ENCODE measurements at places on chromosomes 7 and 10. TPM values are rescaled to one million over a fixed set of nuclear protein-coding genes. Genes with fewer than 3 reads are reported as not detected.

The EBF3 gene
- total RNA-seq, result 2.9 TPM

DNA sequence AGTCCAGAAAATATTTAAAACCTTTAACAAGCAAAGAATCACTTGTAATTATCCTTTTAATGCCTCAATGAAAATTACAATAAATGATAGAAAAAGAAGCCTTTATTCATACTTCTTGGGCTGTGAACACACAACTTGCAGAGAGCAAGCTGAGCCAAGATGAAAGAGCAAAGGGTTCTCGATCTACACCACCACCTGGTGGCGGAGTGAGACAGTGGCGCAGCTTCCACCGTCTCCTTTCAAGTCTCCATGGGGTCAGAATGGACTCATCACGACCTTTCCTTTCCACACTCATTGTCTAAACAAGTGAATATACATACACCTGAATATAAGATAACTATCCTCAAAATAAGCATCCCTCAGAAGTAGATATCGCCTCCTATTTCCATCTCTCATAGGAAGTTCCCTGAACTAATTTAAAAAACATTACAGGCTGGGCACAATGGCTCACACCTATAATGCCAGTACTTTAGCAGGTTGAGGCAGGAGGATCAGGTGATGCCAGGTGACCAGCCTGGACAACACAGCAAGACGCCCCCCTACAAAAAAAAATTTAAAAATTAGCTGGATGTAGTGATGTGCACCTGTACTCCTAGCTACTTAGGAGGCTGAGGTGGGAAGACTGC, 40.7 kb downstream of the ATE1 start:
- H3K36me3 ChIP-seq, result no peaks in the 10 kb centered on the region
- no peaks in the 10 kb centered on the region for H3K27me3 ChIP-seq
- no peak overlapping the region for H3K27ac ChIP-seq
- DNase-seq, result no peak

- H3K27ac ChIP-seq, result no peak overlapping the region
- no peak for DNase-seq
- no peaks in the 10 kb centered on the region for H3K4me1 ChIP-seq
- H3K36me3 ChIP-seq, result no peaks in the 10 kb centered on the region
These were observed 109.6 kb upstream of the DGKB start for GRCh38 chr7:15012135-15012534.

DNA sequence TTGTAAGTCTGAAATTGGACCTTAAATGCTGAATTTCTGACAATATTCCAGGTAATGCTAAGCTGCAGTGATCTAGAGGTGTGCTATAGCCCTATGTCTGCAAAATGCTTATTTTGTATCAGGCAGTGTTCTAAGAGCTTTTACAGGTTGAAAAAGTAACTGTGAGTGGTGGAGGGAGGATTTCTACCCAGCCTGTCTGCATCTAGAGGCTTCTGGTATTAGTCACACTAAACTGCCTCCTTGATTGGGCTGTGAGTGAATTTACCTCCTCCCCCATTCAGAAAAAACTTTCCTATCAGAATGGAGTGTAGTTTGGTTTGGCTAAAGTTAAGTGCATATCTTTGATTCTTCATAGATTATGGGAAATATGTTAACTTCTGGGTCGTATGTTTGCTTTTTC, 56.8 kb downstream of the BBS9 start:
- DNase-seq, result no peak
- H3K36me3 ChIP-seq, result no peaks in the 10 kb centered on the region
- H3K4me3 ChIP-seq, result no peak overlapping the region
- no peak overlapping the region for H3K27ac ChIP-seq
- H3K27me3 ChIP-seq, result no peaks in the 10 kb centered on the region

The NPC1L1 gene
- total RNA-seq, result 0.08 TPM

DNA sequence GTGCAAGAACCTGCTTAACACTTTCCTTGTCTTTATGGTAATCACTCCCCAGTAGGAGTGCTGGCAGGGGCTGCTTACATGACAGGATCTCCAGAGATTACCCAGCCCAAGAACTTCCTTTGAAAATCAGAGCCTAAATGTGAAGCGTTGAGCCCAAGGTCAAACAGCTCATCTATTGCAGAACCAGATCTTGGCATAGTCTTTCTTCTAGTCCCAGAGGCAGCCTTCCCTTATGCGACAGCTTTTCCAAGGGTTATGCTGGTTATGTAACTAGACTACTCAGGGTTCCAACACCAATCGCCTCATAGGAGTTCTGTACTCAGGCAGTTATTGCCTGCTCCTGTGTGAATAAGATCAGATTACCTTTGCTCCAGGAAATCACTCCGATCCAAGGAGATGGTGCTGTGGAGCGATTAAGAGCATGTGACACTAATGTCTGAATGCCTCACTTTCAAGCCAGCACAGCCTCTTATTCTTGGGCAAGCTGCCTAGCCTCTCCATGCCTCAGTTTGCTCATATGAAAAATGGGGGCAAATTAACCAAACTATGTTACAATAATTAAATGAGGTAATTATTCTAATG, 8.4 kb upstream of the LGI1 start:
- no peaks in the 10 kb centered on the region for H3K36me3 ChIP-seq
- H3K4me1 ChIP-seq, result no peaks in the 10 kb centered on the region
- DNase-seq, result no peak
- no peak overlapping the region for H3K4me3 ChIP-seq

DNA sequence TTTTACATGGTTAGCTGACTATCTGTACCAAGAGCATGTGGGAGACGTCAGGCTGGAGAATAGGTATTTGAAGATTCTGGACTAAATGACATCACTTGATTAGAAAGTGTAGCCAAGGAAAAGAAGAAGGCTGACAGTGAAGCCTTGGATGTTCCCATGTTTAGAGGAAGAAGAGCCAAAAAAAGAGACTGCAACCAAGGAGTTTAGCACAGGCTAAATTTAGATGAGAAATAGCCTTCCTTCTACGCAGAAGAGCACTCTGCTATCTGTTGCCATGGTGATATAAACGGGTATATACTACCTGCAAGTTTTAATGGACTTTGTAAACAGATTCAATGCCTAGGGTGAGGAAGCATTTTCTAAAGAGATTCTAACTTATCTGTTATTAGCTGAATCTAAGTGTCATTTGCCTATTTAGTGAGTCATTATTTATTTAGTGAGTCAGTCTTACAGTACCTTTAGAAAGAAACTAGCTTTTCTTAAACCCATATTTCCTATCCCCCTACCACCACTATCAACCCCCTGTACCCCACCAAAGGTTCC, 69.8 kb downstream of the CDK6 start:
- no peak for DNase-seq
- H3K27me3 ChIP-seq, result no peaks in the 10 kb centered on the region
- no peaks in the 10 kb centered on the region for H3K36me3 ChIP-seq
- H3K27ac ChIP-seq, result peak overlapping the region; percentile 68

DNA sequence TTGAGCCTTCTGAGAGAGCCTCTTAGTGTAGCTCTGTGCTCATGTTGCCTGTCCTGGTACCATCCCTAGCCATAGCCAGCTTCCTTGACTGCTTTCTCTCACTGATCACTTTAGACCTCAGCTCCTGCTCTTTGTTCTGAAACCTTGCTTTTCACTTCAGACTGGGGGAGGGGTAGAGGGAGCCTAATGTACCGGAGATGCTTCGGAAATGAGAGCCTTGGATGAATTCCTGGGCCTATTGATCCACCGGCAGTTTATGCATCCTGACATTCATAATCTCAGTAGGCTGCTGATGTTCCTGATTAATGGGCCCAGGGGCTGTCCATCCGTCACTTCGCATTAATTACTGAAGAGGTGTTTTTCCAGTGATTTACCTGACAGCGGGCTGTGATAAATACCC, 38.8 kb downstream of the R3HCC1L start:
- H3K27me3 ChIP-seq, result no peaks in the 10 kb centered on the region
- no peak overlapping the region for H3K4me3 ChIP-seq
- H3K36me3 ChIP-seq, result no peaks in the 10 kb centered on the region
- no peak for DNase-seq
- no peaks in the 10 kb centered on the region for H3K4me1 ChIP-seq

GRCh38 chr7:2873686-2874551, 29.8 kb upstream of the GNA12 start:
- no peaks in the 10 kb centered on the region for H3K4me1 ChIP-seq
- no peak overlapping the region for H3K4me3 ChIP-seq
- H3K27ac ChIP-seq, result no peak overlapping the region
- H3K27me3 ChIP-seq, result peaks cover 6% of the 10 kb centered on the region
- no peaks in the 10 kb centered on the region for H3K36me3 ChIP-seq

- peak overlapping the region; percentile 92 for H3K27ac ChIP-seq
- no peak for DNase-seq
- no peaks in the 10 kb centered on the region for H3K27me3 ChIP-seq
- H3K4me3 ChIP-seq, result peak overlapping the region; percentile 94
- H3K4me1 ChIP-seq, result peaks cover 9% of the 10 kb centered on the region
These were observed 765 bp downstream of the CCAR1 start for GRCh38 chr10:68721673-68722335.

DNA sequence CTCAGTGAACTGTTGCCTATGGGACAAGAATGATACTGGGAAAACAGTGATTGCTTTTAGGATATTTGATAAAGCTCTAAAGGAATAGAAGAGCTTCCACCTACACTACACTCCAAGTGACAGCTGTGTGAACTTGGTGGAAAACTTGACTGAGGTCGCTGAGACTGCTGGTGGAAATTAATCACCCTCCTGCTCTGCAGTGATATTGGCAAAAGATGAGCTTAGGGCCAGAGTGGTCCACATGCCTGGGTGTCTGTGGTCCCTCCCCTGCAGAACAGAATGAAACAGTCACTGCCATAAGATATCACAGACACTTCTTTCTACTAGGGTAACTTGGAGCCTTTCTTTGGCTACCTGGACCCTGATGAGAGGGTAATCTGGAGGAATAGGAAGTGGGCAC, 382.1 kb upstream of the GALNT17 start:
- no peak for DNase-seq
- no peak overlapping the region for H3K27ac ChIP-seq
- no peaks in the 10 kb centered on the region for H3K36me3 ChIP-seq
- H3K4me3 ChIP-seq, result no peak overlapping the region
- no peaks in the 10 kb centered on the region for H3K27me3 ChIP-seq
- peaks cover 40% of the 10 kb centered on the region for H3K4me1 ChIP-seq

GRCh38 chr10:92826061-92826460, 22.3 kb upstream of the EXOC6 start:
- peaks cover 14% of the 10 kb centered on the region for H3K4me1 ChIP-seq
- H3K4me3 ChIP-seq, result no peak overlapping the region
- no peaks in the 10 kb centered on the region for H3K27me3 ChIP-seq

DNA sequence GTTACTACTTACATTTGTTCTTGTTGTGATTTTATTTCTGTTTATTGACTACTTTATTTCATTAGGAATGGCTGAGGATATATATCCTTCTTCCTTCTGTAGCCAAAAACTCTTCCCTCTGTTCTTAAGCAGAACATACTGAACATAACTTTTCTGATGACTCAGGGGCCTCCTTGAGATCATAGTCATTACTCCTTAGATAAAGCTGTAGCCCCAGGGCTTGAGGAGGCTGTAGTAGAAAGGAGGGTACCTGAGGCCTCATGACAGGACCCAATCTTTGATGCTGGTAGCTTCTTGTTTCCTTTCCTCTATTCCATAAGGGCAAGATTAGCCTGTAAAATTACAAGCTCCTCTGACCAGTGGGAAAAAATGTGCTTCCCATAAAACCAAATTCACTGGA, 41.2 kb upstream of the FGFR2 start:
- no peaks in the 10 kb centered on the region for H3K4me1 ChIP-seq
- H3K36me3 ChIP-seq, result no peaks in the 10 kb centered on the region
- no peak overlapping the region for H3K27ac ChIP-seq
- H3K27me3 ChIP-seq, result no peaks in the 10 kb centered on the region

DNA sequence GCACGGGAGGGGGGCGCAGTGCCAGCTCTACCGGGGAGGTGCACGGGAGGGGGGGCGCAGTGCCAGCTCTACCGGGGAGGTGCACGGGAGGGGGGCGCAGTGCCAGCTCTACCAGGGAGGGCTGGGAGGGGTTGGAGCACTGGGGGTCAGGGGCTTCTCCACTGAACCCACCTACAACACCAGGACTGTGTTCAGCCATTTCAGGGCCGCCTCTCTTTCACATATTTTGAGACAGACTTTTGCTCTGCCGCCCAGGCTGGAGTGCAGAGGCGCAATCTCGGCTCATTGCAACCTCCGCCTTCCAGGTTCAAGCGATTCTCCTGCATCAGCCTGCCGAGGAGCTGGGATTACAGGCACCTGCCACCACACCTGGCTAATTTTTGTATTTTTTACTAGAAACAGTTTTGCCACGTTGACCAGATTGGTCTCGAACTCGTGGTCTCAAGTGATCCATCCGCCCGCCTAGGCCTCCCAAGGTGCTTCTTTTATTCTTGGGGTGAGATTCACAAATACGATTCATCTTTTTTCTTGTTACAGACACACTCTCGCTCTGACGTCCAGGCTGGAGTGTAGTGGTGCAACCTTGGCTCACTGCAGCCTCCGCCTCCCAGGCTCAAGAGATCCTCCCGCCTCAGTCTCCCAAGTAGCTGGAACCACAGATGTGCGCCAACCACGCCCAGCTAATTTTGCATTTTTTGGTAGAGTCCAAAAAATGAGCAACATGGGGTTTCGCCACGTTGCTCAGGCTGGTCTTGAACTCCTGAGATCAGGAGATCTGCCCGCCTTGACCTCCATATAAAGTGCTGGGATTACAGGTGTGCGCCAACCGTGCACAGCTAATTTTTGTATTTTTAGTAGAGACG, 37.0 kb downstream of the ADAP1 start:
- H3K27ac ChIP-seq, result no peak overlapping the region
- DNase-seq, result no peak
- peaks cover 41% of the 10 kb centered on the region for H3K4me1 ChIP-seq
- H3K4me3 ChIP-seq, result no peak overlapping the region
- no peaks in the 10 kb centered on the region for H3K27me3 ChIP-seq

- H3K36me3 ChIP-seq, result no peaks in the 10 kb centered on the region
- DNase-seq, result no peak
- peaks cover 9% of the 10 kb centered on the region for H3K4me1 ChIP-seq
- H3K27me3 ChIP-seq, result no peaks in the 10 kb centered on the region
- H3K4me3 ChIP-seq, result no peak overlapping the region
These were observed 104.9 kb upstream of the ABCB5 start for GRCh38 chr7:20510573-20510900.

DNA sequence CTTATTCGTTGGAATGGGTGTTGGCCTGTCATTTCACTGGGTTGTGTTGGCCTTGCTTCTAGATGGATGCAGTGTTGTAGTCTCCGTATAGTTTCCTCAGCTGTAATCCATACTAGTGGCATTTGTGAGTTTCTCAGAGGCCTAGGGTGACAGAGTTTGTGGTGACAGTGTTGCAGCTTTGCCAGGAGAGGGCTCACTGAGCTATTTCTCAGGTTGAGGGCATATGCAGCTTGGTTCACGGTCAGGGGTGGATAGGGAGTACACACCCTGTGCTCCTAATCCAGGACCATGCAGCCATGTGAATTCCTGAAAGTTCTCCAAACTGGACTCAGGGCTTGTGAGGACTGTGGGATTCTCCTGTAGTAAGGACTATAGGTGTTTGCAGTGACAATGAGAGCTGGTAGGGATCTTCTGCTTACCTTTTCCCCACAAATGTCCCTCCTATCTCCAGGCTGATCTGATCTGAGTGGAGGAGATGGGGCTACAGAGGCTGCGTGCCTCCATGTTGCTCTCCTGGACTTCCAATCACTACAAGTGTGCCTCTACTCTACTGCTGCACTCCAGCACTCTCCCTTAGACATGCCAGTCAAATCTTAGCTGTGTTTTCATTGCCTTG, 229.0 kb downstream of the STK31 start:
- H3K4me3 ChIP-seq, result no peak overlapping the region
- H3K27me3 ChIP-seq, result no peaks in the 10 kb centered on the region
- no peak for DNase-seq
- no peak overlapping the region for H3K27ac ChIP-seq

The PMS2 gene
- total RNA-seq, result 7.0 TPM

The ELFN1 gene
- total RNA-seq, result 0.57 TPM
